ENCODE measurements at places on chromosomes 2 and 18. TPM values are rescaled to one million over a fixed set of nuclear protein-coding genes. Genes with fewer than 3 reads are reported as not detected.

DNA sequence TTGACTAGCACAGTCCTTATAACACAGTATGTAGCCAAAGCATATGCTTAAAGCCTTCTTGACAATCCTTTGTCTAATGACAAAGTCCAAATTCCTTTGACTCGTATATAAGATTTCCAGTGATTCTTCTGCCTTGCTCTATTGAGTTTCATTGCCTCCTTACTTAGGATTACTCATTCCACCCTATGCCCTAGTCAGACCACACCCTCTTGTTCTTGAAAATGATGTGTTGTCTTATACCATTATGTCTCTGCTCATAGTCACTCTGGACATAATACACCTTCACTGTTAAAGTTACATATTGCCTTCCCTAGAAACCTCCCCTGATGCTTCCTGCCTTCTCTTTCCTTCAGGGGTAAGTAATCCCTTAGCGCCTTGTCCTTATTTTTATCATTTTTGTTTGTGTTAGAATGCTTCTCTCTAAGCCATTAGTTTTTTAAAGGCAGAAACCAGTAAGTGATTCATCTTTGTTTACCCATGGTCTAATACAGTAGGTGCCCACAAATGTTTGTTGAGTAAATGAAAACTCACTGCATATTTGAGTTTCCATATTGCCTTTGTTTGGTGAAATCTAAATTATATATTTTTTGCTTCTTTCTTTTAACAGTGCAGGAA lies 19.3 kb downstream of the GPD2 start:
- peaks cover 22% of the 10 kb centered on the region for H3K4me1 ChIP-seq
- no peaks in the 10 kb centered on the region for H3K36me3 ChIP-seq
- DNase-seq, result no peak
- no peak overlapping the region for H3K27ac ChIP-seq
- H3K27me3 ChIP-seq, result no peaks in the 10 kb centered on the region

- H3K36me3 ChIP-seq, result no peaks in the 10 kb centered on the region
- no peaks in the 10 kb centered on the region for H3K4me1 ChIP-seq
- no peak overlapping the region for H3K27ac ChIP-seq
- H3K27me3 ChIP-seq, result no peaks in the 10 kb centered on the region
- H3K4me3 ChIP-seq, result no peak overlapping the region
These were observed 401.5 kb downstream of the ARHGAP15 start for GRCh38 chr2:143530758-143531157.

DNA sequence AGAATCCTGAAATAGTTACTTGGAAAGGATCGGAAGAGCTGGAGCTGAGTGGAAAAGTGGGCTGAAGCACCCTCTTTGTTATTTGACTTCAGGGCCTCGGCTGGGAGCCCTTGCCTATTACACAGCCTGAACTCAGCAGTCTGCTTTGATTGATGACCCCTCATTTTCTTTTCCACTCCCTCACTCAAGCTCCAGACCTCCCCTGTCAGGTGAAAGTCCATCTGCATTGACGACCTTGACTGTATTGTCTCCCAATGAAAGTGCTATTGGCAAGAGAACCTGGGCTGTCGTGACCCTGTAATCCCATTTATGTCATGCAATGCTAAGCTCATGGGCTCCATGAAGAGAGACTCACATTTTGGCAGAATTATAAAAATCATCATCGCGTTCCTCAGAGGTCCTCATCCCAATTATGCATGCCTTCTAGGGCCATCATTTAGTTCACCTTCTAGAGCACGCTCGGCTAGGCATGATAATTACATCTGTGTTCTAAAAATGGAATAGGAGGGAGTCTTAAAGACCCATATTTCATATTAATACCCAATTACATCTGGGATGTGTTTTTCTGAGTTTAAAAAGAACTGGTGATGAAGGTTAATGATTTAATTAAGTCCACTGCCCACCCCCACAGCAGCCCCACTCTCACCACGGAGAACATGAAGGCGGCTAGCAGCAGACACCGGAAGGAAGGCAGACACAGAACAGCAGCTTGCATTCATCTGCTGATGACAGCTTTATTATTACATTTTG lies 472.5 kb downstream of the PID1 start:
- no peaks in the 10 kb centered on the region for H3K4me1 ChIP-seq
- H3K4me3 ChIP-seq, result no peak overlapping the region
- H3K27me3 ChIP-seq, result no peaks in the 10 kb centered on the region
- no peak for DNase-seq

- H3K4me3 ChIP-seq, result no peak overlapping the region
- H3K27ac ChIP-seq, result no peak overlapping the region
- no peaks in the 10 kb centered on the region for H3K36me3 ChIP-seq
- no peaks in the 10 kb centered on the region for H3K27me3 ChIP-seq
- no peaks in the 10 kb centered on the region for H3K4me1 ChIP-seq
- no peak for DNase-seq
These were observed 850.7 kb downstream of the NRXN1 start for GRCh38 chr2:50181212-50181611.

GRCh38 chr18:54882318-54882717 lies 54.0 kb downstream of the RAB27B start:
- no peak overlapping the region for H3K4me3 ChIP-seq
- H3K27me3 ChIP-seq, result no peaks in the 10 kb centered on the region
- no peaks in the 10 kb centered on the region for H3K4me1 ChIP-seq
- no peak for DNase-seq

- H3K36me3 ChIP-seq, result no peaks in the 10 kb centered on the region
- H3K4me3 ChIP-seq, result peak within 1 kb of the TSS; percentile 60
- H3K4me1 ChIP-seq, result no peaks in the 10 kb centered on the region
- H3K27me3 ChIP-seq, result no peaks in the 10 kb centered on the region
- peak within 1 kb of the TSS; percentile 56 for H3K27ac ChIP-seq
These were observed at the start of gene ANKRD29 for GRCh38 chr18:23662309-23663263. TSS of gene ANKRD29 (minus strand) at chr18:23662911. CDS start at chr18:23662730, 181 bp downstream.

- no peaks in the 10 kb centered on the region for H3K4me1 ChIP-seq
- no peak overlapping the region for H3K27ac ChIP-seq
- H3K4me3 ChIP-seq, result no peak overlapping the region
- no peak for DNase-seq
- no peaks in the 10 kb centered on the region for H3K36me3 ChIP-seq
These were observed 201.4 kb upstream of the SIX2 start for GRCh38 chr2:45210462-45211195.

DNA sequence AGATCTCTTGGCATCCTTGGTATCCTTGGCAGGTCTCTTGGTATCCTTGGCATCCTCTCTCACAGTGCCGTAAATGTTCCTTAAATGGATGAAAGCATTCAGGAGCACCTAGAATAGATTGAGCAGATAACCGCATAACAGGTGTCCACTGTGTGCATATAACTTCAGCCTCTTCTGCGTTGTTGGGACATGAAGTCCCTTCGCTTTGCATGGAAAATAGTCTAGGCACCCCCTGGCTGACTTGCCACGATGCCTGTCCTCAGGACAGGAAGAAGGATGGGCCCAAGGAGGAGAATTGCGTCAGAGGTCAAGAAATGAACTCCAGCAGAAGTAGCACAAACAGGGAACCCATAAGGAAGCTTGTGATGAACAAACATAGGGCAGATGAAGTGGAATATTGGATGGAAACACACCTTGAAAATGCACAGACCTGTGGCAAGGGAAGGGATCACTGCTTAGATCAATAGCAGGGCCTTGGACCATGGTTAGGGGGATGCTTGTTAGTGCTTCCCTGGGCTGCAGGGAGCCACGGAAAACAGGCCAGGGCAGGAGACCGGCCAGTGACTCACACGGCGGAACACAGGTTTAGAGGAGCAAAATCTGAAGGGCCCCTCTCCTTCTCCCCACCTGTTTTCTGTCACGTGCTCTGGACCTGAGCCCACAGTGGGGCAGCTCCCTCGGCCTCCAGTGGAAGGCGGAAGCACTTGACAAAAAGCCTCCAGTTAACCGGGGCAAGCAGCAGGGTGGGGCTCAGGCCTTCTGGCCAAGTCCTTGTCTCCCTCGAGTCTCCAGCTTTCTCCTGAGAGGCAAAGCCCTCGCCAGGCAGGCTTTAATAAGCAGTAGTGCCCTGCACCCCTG lies 99.2 kb upstream of the ASAP2 start:
- no peaks in the 10 kb centered on the region for H3K4me1 ChIP-seq
- no peak overlapping the region for H3K4me3 ChIP-seq
- no peaks in the 10 kb centered on the region for H3K27me3 ChIP-seq
- H3K27ac ChIP-seq, result no peak overlapping the region
- H3K36me3 ChIP-seq, result no peaks in the 10 kb centered on the region

- no peaks in the 10 kb centered on the region for H3K4me1 ChIP-seq
- H3K4me3 ChIP-seq, result no peak overlapping the region
- no peaks in the 10 kb centered on the region for H3K27me3 ChIP-seq
These were observed 54.1 kb downstream of the CPO start for GRCh38 chr2:206993396-206993911.

The ASB1 gene
- 43.6 TPM for total RNA-seq

The SLC19A3 gene
- 3.5 TPM for total RNA-seq

The PLCL1 gene
- total RNA-seq, result 32.0 TPM

The GNAL gene
- total RNA-seq, result 2.7 TPM

The SNTG2 gene
- 2.4 TPM for total RNA-seq

The C18orf54 gene
- total RNA-seq, result 0.86 TPM

The FAHD2B gene
- total RNA-seq, result 20.8 TPM
